Brain pericyte (primary cell): ENCODE measurements at places on chromosomes 3 and 15.

DNA sequence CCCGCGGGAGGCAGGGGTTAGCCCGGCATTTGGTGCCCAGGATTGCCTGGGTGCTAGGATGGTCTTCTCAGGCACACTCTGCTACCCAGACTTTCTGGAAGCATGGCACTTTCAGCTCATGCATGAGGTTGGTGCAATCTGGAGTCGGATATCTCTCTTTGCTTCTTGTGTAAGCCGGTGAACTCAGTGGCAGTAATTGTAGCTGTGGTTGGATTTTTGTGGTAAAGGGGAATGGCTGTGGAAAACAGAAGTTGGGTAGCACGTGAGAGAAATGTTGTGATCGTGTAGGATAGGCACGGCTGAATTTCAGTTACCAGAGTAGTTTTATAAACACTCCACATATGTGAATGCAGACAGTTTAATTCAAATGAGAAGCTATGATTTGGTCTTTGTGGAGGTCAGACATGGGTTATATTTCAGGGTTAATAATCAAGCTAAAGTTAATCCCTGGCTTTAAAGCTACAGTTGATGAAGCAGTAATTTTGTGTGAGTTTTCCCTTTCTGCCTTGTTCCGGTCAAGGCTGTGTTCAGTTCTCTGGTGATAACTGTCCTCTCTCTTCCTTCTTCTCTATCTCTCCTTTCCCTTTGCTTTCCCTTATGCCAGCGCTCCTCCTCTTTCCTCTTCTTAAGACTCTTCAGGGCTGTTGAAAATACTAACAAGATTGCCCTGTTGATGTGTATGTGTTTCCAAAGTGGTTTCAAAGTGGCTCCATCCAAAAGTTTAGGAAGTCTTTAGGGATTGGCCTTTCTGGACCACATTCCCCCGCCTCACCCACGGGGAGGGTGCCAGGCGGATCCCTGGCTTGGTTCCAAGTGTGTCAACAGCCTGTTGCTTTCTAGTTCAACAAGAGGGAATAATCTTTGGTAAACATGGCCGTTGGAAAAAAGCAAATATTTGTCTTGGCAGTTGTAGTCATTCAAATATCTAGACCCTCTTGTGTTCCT is 404.6 kb upstream of the C2CD4B start:
- peak; percentile 65 for DNase-seq

GRCh38 chr3:58989163-58989562 is 60.7 kb downstream of the CFAP20DC start:
- DNase-seq: no peak

GRCh38 chr3:97430601-97431000 is 334.0 kb upstream of the ARL6 start:
- no peak for DNase-seq

- no peak for DNase-seq
Measured at GRCh38 chr3:20130106-20130505, 55.9 kb downstream of the SGO1 start.

DNA sequence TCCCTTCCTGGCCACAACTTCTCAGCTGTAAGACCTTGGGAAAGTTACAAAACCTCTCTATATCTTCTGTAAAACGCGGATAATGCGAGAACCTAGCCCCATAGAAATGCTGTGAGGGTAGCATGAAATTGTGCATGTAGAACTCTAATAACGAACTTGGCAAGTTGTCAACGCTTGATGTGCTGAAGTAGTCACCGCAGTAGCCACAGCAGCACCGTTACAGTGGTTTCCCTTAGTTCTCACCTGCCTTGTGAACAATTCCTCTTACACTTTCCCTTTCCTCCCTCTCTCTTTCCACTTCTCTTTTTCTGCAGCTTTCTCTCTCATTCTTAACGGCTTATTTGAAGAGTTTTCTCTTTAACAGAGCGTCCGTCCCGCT is 447 bp upstream of the SHQ1 start:
- DNase-seq: no peak

DNA sequence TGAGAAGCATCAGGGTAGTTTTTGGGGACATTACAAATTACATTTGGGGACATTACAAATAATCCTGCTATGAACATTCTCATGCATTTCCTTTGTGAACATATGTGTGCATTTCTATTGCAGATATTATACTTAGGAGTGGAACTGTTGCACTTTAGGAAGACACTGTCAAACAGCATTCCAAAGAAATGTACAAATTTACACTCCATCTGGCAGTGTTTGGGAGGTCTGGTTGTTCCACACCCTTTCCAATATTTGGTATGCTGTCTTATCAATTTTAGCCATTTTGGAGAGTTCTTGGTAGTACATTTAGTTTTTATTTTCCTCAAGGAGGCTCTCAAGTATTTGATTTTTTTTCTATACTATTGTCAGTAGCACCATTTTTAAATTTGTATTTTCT is 419.1 kb upstream of the ARHGEF26 start:
- no peak for DNase-seq

DNA sequence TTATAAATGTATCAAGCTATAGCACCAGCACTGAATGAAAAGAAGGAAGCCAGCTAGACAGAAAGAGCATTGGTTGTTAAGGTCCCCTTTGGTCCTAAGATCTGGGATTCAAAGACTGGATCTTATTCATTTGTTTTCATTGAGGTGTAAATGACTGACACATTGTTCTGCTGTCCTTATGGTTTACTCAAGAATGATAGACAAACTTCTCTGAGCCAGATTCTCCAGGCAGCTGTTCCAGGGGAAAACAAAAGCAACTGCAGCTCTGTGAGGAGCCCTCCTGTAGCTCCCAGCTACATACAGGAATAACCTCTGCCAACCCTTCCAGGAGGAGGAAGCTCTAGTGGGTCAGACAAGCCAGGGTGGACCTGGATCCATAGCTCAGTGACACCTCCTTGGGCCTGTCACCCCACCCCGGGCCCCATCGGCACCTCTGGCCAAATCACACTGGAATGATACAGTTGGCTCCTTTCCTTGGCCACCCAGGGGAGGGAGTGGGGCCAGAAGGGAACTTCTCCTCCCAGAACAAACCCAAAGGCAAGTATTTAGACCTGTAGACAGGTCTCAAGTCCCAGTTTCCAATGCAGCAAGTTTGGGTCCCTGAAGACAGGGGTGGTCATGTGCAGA is 57.8 kb downstream of the ZNF621 start:
- DNase-seq: no peak

GRCh38 chr15:81813215-81813614 is 232.6 kb downstream of the MEX3B start:
- DNase-seq: no peak

GRCh38 chr15:40891810-40892446 is 2.3 kb upstream of the VPS18 start:
- DNase-seq: no peak

GRCh38 chr15:35713733-35714132 is 167.8 kb upstream of the DPH6 start:
- no peak for DNase-seq

DNA sequence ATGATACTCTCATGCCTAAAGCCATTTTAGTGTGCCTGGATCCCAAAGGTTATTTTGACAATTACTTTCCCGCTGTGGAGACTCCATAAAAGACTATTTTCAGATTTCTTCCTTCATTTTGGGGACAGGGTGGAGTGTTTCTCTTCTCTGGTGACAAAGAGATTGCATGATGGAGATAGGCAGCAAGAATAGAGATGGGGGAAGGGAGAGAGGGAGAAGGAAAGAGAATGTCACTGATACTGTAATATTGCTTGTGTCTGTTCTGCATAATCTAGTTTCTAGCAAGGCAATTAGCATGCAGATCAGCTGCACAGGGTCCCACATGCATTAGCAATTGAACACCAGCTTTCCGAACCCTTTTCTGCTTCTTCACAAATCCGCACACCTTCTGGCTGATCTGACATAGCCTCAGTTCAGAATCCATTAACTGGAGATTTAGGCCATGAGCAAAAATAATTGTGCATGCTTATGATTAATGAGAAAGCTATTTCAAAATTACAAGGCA is 222.4 kb downstream of the OXSM start:
- no peak for DNase-seq

- no peak for DNase-seq
Measured at GRCh38 chr15:32718821-32719716, 1.3 kb downstream of the GREM1 start.
